A549 treated with AZD2906 at 1 μM for 4 hours (cell line): ENCODE measurements at places on chromosomes 1 and 21. TPM values are rescaled to one million over a fixed set of nuclear protein-coding genes. Genes with fewer than 3 reads are reported as not detected.

ERICH3 gene
- not detected in 5 replicates for total RNA-seq

RGS5 gene
- 0.65 to 2.2 TPM (median 0.87 TPM) in 5 replicates for total RNA-seq

KPRP gene
- not detected in 5 replicates for total RNA-seq

UBIAD1 gene
- 16.4 to 20.3 TPM (median 16.8 TPM) in 5 replicates for total RNA-seq

C1QC gene
- total RNA-seq: not detected in 5 replicates

KRTAP13-2 gene
- not detected in 5 replicates for total RNA-seq
